ENCODE measurements at places on chromosomes 3 and 15.

DNA sequence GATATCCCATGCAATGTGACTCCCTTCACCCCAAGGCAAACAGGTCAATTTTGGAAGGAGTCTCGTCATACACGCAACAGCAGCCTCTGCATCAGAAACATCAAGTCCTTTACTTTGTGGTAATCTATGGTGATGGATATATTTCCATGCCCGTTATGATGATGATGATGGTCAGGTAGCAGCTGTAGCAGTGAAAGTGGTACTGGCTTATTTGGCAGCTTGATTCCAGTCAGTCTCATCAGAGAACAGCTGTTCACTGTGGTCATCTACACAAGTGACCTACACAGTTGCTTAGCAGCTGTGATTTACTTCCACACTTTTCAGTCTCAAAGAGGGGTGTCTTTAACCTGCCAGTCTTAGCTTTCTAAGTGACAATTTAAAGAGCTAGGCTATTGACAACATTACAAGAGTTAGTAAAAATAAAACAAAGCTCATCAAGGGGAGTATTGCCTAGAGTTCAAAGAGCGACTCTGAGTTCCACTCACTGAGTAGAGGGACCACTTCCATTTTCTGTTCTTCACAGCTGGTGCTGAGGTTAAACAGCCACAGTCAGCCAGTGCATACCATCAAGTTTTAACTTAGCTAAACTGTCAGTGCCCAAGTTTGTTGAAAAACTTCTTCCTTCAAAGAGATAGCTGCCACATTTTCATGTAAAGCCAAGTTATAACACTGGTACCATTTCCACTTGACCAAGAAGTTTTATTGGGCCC is 587.4 kb upstream of the KCNMB2 start:
- no peak for DNase-seq

- no peak for DNase-seq
Observed at GRCh38 chr3:78351334-78351733, 1311.4 kb downstream of the ROBO2 start.

DNA sequence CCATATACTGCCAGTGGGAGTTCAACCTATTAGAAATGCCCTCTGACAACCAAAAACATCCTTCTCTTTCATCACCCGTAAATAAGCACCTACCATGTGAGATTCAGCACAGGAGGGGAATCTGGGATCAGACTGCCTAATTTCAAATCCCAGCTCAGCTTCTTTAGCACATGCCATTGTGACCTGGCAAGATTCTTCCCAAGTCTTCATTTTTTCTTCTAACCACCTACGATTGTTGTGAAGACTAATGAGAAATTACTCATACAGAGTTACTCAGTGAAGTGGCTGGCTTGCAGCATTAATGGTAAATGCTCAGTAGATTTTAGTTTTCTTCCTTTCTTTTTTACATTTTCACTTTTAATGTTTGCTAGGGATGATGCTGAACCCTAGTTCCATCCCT is 176.7 kb downstream of the PDZRN3 start:
- no peak for DNase-seq

DNA sequence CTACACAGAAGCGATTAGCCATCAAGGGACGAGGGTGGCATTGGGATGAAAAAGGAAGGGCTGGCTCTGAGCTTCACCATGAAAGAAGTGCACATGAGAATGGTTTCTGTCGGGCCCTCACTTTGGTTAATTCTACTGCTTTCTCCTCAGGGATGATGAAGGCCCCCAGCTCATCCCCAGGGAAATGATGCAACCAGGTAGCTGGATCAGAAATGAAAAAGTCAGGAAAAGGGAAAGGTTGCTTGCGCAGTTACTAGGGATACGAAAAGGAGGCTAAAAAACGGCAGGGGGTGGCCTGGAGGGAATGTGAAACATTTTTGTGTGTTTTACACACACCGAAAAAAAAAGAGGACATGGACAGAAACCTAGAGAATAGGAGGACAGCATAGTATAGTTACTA is 1.4 kb upstream of the SLC27A2 start:
- DNase-seq, result no peak

DNA sequence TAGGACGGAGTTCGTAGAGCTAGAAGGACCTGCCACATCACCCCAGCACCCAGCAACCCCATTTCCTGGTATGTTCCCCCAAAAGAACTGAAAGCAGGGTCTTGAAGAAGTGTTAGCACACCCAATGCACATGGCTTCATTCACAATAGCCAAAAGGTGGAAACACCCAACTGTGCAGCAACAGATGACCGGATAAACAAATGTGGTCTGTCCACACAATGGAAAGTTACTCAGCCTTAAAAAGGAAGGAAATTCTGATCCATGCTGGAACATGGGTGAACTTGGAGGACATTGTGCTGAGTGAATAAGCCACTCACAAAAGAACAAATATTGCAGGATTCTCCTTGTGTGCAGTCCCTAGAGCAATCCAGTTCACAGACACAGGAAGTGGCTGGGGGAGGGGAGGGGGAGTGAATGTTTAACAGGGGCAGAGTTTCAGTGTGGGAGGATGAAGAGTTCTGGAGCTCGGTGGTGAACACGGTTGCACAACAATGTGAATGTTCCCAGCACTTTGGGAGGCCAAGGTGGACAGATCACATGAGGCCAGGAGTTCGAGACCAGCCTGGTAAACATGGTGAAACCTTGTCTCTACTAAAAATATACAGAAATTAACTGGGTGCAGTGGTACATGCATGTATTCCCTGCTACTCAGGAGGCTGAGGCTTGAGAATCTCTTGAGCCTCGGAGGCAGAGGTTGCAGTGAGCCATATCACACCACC is 157.5 kb downstream of the NUP210 start:
- DNase-seq, result no peak

DNA sequence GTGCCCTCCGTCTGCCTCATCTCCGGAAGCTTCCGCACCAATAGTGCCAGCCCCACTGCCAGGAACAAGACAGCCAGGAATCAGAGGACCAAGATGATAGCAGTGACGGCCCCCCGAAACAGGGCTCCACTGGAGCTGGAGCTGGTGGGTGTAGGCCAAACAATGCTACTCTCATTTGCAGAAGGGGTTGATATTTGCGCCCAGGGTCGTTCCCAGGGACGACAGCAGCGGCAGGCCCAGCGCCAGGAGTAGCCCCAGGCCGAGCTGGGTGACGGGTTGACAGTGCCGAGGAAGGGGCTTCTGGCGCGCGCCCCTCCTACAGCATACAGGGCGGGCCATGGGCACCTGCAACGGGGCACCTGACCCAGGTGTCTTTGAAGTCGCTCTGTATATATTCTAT is 301.4 kb downstream of the CNTN6 start:
- no peak for DNase-seq

- no peak for DNase-seq
Observed at GRCh38 chr3:44721231-44722102, 8.0 kb upstream of the ZNF501 start.

- no peak for DNase-seq
Observed at GRCh38 chr3:89577637-89578530, 470.5 kb downstream of the EPHA3 start.
